ENCODE measurements at places on chromosomes 1 and 21. TPM values are rescaled to one million over a fixed set of nuclear protein-coding genes. Genes with fewer than 3 reads are reported as not detected.

LCE2C gene
- not detected for total RNA-seq

CLDN14 gene
- total RNA-seq, result not detected

DNA sequence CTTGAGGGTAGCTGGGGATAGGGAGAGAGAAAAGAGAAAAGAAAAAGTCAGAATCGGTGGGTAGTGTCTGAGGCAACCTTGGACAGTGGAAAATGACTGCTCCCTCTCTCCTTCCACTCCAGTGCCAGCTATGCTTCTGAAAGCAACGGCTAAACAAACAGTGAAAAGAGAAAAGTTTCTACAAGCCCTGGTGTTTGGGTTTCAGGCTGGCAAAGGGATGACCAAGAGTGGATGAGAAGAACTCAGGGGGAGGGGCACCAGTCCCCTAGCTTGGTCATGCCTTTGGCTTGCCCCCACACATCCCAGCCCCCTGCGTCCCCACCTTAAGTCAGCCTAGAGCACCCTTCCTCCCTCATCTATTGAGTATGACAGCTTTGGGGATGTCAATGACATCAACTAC is 8.6 kb downstream of the IL22RA1 start:
- no peak overlapping the region for H3K27ac ChIP-seq
- H3K4me3 ChIP-seq, result no peak overlapping the region
- no peak for DNase-seq
- H3K27me3 ChIP-seq, result no peaks in the 10 kb centered on the region
- no peaks in the 10 kb centered on the region for H3K36me3 ChIP-seq
- H3K4me1 ChIP-seq, result no peaks in the 10 kb centered on the region

DNA sequence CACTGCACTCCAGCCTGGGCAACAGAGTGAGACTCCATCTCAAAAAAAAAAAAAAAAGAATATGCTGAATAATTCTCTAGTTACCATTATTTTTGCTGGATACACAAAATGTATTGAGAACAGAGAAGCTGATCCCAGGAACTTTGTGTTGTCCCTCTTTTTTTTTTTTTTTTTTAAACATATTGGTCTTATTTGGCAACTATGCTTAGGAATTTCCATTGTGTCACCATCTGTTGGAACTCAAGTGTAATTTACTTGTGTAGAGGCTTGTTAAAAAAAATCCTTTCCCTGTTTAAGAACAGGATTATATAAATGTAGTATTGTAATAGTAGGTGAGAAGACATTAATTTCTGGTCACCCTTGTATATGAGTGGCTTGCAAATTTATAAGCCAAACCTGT is 28.6 kb downstream of the CAMSAP2 start:
- peaks cover 3% of the 10 kb centered on the region for H3K36me3 ChIP-seq
- H3K27me3 ChIP-seq, result no peaks in the 10 kb centered on the region
- no peak overlapping the region for H3K4me3 ChIP-seq
- H3K4me1 ChIP-seq, result no peaks in the 10 kb centered on the region
- DNase-seq, result no peak

DNA sequence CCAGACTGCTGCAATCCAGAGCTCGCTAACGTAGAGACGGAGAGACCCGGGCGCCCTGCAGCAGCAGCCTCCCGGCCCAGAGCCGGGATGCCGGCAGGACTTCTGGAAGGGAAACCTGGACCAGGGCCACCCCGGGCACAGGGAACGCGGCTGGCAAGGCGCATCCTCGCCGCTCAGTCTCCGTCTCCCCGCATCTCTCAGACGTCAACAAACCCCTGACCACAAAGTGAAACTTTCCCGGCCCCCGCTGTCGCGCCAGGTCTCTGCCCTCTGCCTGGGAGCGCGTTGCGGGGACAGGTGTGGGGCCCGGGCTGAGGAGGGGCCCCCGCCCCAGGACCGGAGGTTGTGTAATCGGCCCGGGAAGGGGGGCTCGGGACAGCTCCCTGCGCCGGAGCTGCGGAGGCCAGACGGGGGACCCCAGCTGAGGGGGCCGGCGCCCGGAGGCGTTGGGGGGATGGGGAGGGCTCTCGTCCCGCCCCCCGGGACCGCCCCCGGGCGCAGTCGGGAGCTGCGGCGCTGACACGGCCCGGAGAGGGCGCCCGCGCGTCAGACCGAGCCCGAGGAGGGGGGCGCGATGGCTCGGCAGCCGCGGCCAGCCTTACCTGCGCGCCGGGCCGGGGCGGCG is 116.6 kb upstream of the HIVEP3 start:
- peak overlapping the region; percentile 82 for H3K4me3 ChIP-seq
- H3K4me1 ChIP-seq, result peaks cover 34% of the 10 kb centered on the region
- no peaks in the 10 kb centered on the region for H3K27me3 ChIP-seq
- no peaks in the 10 kb centered on the region for H3K36me3 ChIP-seq
- peak; percentile 56 for DNase-seq

DNA sequence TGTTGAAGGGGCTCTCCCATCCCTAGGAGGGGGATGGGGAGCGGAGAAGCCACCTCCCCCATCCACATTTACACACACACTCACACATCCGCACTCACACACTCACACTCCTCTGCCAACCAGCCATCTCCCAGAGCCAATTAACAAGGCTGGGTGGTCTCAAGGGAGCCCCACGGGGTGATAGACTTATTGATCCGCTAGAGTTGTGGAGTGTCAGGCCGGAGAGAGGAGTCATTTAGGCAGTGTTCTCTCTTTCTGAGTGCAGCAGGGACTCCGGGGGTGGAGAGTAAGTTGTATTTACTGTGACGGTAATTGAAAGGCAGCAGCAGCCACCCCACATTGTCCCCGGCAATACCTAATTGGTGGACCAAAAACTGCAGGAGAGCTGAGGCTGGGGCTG is 61.6 kb downstream of the KLHDC7A start:
- DNase-seq, result no peak
- no peak overlapping the region for H3K4me3 ChIP-seq
- H3K36me3 ChIP-seq, result no peaks in the 10 kb centered on the region

DNA sequence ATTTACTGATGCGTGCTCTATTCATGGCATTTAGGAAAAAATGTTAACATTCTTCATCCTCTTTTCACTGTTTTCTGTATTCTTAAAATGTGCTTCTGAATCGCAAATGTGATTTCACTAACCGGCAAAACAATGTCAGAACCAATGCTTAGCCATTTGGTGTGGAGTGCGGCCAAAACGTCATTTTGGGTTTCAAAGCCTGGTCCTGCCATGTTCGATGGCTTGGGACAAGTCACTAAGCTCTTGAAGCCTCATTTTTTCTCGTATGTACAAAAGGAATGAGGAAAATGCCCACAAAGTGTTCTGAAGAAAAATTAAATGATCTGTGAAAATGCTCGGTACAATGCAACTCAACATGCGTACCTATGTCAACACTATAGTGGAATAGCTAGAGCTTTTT is 175.3 kb downstream of the APP start:
- H3K27ac ChIP-seq, result no peak overlapping the region
- H3K36me3 ChIP-seq, result peaks cover 5% of the 10 kb centered on the region
- no peak for DNase-seq

DNA sequence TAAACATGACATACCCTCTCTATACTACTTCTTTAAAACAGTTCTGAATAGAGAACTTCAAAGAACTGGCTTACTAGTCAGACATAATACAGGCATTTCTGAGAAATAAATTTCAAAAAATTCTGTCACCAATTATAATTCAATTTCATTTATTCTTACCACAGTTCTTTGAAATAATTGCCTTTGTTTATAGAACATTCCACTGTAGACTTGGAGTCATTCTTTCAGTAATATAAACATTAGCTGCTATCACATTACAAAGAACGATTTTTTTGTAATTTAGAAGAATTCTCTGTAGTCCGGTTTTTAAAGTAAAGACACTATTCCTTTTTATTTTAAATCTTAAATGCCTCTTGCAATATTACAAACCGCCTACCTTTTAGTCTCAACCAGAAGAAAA is 146.4 kb upstream of the COL11A1 start:
- no peaks in the 10 kb centered on the region for H3K27me3 ChIP-seq
- no peaks in the 10 kb centered on the region for H3K36me3 ChIP-seq
- DNase-seq, result no peak
- no peak overlapping the region for H3K27ac ChIP-seq
- no peaks in the 10 kb centered on the region for H3K4me1 ChIP-seq
- H3K4me3 ChIP-seq, result no peak overlapping the region

DNA sequence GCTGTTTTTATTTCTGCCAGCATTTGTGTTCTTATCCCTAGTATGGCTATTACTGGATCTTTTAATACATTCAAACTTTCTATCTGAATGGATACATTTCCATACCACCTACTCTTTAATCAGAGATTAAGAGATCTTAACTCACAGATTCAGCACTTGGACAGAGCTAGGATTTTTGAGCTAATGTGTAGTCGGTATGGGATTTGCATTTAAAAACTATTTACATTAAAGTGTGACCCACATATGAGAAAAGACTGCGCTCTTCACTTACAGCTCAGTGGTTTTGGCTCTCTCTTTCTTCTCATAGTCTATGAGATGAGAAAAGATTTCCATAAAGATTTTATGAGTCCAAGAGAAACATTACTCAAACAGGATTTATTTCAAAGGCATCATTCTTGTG is 16.4 kb downstream of the HMGB4 start:
- no peak for DNase-seq
- no peak overlapping the region for H3K4me3 ChIP-seq
- H3K27me3 ChIP-seq, result peaks cover 41% of the 10 kb centered on the region
- H3K4me1 ChIP-seq, result no peaks in the 10 kb centered on the region
